ENCODE measurements at places on chromosomes 5 and 9. TPM values are rescaled to one million over a fixed set of nuclear protein-coding genes. Genes with fewer than 3 reads are reported as not detected.

DNA sequence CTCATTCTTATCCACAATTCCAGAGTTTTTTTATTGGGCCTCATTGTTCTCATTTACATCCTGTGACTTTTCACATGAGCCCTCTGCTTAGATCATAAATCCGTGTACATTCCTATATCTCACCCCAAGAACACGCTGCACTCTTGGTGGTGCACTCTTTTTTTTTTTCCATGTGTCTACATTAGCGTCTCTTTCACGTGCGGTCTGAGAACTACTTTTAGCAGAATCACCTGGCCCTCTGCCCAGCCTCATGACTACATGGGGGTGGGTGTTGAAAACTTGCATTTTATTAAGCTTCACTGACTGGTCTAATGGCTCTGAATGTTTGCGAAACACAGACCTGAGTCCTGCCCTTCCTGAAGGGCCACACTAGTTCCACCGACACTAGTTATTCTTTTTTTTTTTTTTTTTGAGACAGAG is 18.6 kb downstream of the C9orf57 start:
- DNase-seq: peak; percentile 30

The BARHL1 gene
- total RNA-seq: not detected

DNA sequence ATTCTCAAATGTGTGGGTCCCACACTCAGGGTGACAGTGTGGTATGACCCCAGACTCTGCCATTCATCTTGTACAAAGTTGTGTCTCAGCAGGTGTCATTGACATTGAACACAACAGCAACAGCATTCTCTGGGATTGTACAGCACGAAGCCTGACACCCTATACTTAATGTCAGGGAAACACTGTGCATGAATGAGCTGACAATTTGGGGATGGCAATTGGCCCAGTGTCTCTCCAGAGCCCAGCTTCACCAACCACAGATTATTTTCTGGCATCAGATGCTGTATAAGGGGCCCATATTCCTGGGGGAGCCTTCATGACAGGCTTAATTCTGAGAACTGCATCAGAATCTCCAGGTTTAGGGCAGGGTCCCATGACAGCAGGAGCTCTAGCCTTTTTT is 143.2 kb downstream of the GCNT1 start:
- DNase-seq: no peak

DNA sequence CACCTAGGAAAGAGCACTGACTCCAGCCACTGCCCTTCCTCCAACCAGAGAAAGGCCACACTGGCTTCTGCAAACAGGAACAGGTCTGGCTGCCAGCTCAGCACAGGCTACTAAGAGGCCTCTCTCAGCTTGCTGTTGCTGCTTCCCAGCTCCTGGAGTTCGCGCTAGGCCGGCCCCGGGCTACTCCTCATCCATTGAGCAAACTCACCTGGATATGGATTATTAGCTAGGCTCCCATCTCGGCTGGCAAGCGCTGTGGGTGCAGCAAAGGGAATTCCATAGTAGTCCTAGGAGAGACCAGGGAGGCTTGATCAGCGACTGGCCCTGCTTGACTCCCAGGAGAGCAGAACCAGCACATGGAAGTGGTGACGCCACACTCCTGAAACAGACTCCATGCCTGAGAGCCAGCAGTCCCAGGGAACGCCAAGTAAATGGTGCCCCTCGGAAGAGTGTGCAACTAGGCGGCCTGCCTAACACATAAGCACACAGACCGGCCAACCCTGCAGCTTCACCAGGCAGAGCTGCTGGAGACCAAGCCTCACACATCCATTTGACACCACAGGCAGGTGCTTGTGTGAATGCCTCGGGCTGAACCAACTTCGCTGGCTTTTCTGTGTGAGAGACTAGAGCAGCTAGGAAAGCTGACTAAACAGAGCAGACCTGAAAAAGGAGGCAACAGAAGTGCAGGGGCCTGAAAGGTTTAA is 107.2 kb downstream of the UBE2R2 start:
- DNase-seq: no peak

The NUTM2G gene
- not detected for total RNA-seq

The LRRC70 gene
- 1.3 TPM for total RNA-seq
